HS-5 (cell line): ENCODE measurements at places on chromosomes 2 and 18.

- no peak for DNase-seq
These were observed 89.8 kb upstream of the KCNH7 start for GRCh38 chr2:162928356-162928755.

DNA sequence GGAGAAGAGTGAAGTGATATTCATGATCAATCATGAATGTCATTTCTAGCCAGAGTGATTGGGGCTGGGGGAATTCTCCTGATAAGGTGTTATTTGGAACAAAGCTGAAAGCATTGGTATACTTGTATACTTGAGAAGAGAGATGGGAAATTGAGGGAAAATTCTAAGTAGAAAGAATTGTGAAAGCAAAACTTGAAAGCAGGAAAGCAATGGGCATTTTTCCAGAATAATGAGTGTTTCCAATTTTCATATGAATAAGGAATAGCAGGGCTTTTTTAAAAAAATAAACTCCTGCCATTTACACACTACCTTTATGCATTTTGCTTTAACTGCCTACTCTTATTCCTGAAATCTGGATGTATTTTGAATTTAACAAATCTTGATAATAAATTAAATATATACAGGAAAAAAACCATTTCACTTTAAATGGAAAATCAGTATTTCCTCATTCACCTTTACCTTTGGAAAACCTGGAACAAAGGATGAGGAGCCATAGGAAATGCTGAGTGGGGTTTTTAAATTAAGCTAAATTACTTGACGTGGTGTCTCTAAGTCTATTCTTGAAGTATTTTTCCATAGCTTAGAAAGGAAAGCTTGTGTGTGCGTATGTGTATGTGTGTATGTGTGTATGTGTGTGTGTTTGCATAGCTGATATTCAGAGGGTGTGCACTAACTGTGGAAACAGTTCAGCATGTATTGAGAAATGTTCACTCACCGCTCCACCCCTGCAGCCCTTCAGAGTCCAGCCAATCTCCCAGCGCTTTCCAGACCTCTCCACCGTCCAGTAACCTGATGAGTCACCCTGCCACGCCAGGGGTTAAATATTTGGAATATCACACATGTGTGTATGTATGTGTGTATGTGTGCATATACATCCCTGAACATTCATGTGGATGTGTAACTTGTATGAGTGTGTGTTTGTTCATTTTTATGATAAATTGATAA is 427.3 kb downstream of the THSD7B start:
- peak; percentile 61 for DNase-seq

- DNase-seq = no peak
These were observed 144.8 kb downstream of the ARHGAP28 start for GRCh38 chr18:6874315-6874714.

DNA sequence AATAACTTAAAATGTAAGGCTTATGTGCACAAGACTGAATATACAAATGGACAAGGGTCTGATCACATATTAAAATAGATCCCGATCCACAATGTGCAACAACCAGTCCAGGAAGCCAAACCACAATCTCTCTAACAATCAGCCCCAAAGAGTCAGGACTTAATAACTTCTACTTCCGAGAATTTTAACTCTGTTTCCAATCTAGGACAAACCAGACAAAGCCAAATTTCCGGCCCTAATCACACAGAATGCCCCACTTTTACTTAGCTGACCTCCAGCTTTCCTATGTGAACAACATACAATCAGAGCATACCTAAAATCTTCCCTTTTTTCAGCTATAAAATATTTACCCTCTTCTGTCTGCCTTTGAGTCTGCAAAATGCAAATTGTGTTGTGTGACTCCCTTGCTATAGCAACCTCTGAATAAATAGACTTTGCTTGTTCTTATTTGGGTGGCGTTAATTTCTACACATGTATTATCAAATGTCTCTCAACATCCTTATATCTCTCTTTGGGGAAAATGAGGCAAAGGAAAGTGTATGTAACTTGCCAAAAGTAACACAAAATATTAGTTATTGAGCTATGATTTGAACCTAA is 381.9 kb upstream of the MC4R start:
- DNase-seq = no peak

DNA sequence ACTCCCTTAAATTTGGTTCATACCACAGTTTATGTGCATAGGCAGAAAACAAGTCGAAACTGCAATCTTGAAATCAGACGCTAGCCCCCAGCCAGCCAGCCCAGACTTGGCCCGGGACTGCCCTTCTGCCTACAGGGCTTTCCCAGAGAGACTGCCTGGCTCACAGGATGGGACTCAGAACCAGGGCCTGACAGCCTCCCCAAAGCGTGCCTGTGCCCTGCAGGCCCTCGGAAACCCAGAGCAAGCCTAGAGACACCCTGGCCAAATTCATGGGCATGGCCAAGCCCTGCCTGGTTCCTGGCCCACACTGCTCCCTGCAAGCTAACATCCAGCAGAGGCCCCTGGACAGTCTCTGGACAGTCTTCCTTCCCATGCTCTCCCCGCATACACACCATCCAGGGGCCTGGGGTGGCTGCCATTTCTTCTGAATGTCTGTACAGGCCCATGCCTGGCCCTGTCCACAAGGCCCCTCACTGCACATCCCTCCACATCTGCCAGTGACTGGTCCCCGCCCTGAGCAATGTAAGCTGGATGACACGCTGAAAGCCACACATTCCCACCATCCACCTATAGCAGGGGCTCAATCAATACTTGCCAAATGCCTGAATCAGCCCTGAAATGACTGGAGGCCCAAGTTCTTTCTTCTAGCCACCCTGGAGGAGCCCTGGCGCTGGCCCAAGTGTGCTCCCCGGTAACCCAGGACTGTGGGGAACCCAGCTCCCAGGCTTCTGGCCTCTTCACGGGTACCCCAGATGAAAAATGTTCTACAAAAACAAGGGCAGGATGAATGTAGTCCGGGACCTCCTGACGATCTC is 73.1 kb downstream of the HDAC4 start:
- DNase-seq = no peak

GRCh38 chr2:131145040-131145439 is 39.9 kb downstream of the PLEKHB2 start:
- DNase-seq = no peak

DNA sequence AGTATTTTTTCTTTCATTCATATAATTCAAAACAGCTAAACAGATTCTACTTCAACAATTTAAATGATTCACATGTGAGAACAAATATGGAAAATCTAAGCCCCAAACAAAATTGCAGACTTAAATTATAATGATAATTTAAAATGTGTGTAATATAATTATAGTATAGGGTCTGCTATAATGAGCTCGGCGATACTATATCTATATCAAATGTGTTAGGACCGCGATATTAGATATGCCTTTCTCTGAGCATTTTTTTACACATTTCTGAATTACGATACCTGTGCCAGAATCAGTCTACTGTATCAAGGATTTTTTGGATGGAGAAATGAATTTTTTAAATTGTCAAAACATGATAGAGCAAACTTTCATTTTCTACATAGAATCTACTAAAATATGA is 808.8 kb upstream of the POU3F3 start:
- DNase-seq = no peak

DNA sequence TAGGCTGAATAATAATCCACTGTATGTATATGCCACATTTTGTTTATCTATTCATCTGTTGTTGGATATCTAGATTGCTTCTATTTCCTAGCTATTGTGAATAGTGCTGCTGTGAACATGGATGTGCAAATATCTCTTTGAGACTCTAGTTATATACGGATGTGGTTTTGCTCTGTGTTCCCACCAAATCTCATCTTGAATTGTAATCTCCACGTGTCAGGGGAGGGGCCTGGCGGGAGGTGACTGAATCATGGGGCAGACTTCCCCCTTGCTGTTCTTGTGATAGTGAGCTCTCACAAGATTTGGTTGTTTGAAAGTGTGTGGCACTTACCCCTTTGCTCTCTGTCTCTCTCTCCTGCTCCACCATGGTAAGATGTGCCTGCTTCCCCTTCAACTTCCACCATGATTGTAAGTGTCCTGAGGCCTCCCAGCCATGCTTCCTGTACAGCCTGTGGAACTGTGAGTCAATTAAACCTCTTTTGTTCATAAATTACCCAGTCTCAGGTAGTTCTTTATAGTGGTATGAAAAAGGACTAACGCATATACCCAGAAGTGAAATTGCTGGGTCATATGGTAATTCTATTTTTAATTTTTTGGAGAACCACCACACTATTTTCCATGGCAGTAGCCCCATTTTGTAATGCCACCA is 86.1 kb upstream of the UPP2 start:
- DNase-seq = no peak

DNA sequence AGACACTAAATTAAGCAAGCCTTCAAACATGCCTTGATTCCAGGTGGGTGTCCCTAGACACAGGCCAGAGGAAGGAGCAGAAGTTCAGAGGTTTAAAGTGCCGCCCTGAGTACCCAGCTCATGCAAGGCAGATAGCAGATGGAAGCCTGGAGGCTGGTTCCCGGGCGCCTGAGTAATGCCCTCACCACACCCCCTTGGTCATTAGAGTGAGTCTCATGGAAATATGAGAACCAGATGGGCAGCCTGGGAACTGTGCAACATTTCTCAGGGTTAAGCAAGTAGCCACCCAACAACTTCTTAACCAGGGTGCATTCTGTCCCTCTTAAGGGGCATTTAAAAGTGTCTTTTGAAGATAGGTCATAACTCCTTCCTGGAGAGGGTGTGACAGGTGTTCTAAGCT is 44.1 kb downstream of the TGFA start:
- DNase-seq = no peak

- no peak for DNase-seq
These were observed 33.6 kb downstream of the SCTR start for GRCh38 chr2:119490653-119491195.

GRCh38 chr2:43034921-43035320 is 191.5 kb downstream of the ZFP36L2 start:
- no peak for DNase-seq

DNA sequence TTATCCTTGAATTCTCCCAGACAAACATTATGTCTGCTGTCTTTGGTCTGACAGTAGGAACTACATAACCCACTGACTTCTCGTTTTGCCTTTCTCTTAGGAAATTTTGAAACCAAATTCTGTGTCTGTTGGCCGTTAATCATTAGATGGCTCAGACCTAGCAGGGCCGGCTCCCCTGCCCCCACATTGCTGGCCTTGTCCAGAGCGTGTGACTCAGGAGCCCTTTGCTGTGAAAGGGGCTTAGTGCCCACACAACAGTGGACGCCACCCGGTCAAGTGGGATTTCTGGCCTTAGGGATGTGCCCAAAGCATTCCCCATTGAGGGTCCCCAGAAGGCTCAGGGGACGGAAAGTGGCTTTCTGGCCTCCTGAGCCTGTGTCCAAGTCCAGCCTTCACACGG is 137.5 kb downstream of the CTIF start:
- DNase-seq = no peak

GRCh38 chr2:159683817-159684216 is 28.5 kb upstream of the MARCHF7 start:
- DNase-seq = no peak

GRCh38 chr2:96407919-96408550 is 72.5 kb downstream of the NCAPH start:
- no peak for DNase-seq

GRCh38 chr2:11122380-11122779 is 32.9 kb upstream of the SLC66A3 start:
- DNase-seq = no peak

DNA sequence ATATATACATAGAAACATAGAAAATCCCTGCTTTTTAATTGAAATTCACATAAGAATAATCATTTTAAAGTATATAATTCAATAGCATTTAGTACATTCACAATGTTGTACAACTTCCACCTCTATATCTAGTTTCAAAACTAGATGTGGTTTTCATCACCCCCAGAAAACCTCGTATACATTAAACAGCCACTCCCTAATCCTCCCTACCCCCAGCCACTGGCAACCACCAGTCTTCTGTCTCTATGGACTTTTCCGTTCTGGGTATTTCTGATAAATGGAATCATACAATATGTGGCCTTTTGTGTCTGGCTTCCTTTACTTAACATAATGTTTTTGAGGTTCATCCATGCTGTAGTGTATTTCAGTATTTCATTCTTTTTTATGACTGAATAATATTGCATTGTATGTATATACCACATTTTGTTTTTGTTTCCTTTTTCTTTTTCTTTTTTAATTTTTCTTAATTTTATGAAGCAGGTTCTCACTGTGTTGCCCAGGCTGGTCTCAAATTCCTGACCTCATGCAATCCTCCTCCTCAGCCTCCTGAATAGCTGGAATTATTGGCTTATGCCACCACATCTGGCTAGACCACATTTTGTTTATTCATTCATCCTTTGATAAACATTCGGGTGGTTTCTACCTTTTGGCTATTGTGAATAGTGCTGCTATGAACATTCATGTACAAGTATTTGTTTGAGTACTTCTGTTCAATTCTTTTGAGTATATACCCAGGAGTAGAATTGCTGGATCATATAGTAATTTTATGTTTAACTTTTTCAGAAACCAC is 50.6 kb upstream of the RNF152 start:
- DNase-seq = no peak

- DNase-seq = no peak
These were observed 395.2 kb downstream of the MTX2 start for GRCh38 chr2:176664478-176664877.

GRCh38 chr2:3536682-3537632 is 17.6 kb upstream of the ADI1 start:
- no peak for DNase-seq

DNA sequence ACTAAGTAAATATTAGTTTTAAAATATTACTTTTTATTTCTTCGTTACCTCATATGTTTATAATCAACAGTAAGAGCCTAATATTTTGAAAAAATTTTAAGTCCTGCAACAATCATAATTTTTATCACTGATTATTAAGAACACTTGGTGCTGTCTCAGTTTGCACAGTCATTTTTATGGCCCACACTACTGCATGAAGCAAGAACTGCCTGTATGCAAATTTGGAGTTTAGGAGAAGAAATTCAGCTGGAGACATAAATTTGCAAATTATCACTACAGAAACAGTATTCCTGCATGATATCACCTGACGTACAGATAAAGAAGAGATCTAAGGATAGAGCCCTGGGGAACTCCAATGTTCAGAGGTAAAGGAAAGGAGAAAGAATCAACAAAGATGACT is 144.1 kb upstream of the RBBP8 start:
- DNase-seq = no peak

DNA sequence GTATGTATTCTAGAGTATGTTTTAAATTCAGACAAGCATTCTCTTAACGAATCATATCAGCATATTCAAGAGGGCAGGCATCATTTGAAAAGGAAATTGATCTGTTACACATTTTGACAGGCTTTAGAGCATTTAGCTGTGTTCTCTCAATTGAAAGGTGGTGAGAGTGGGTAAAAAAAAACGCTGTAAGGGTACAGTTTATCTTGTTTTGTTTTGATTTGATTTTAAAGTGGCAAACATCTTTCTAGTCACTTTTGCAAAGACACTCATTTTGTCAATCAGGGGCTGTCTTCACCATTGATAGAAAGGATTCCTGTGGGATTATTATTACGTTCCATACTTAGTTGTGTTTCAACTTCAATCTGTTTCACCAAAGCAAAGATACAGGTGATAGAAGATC is 2.2 kb downstream of the CDH19 start:
- no peak for DNase-seq

DNA sequence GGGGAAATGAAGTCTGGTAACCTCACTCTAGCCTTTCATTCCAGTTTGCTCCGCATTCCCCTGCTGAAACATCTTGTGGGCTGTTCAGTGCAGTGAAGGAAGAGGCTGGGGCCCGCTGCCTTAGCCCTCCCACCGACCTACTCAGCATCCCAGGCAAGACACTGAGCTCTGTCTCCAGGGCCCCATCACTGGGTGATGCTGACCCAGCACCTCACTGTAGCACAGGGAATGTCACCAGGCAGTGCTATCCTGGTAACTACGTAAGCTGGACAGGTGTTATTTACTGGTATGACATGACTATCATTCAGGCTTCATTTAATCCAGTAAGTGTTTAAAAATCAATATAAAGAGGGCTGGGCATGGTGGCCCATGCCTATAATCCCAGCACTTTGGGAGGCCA is 101.0 kb upstream of the NFU1 start:
- DNase-seq = no peak

- DNase-seq = no peak
These were observed 555.3 kb downstream of the RNF144A start for GRCh38 chr2:7472465-7472864.
